ENCODE measurements at places on chromosomes 1 and 21.

- DNase-seq, result no peak
Measured at GRCh38 chr1:180524915-180525714, 22.7 kb upstream of the ACBD6 start.

GRCh38 chr1:212664409-212665199 is 35.0 kb downstream of the BATF3 start:
- DNase-seq, result no peak

GRCh38 chr1:202649553-202650392 is 60.5 kb downstream of the SYT2 start:
- DNase-seq, result no peak

GRCh38 chr1:12371053-12371452 is 141.2 kb downstream of the VPS13D start:
- no peak for DNase-seq

DNA sequence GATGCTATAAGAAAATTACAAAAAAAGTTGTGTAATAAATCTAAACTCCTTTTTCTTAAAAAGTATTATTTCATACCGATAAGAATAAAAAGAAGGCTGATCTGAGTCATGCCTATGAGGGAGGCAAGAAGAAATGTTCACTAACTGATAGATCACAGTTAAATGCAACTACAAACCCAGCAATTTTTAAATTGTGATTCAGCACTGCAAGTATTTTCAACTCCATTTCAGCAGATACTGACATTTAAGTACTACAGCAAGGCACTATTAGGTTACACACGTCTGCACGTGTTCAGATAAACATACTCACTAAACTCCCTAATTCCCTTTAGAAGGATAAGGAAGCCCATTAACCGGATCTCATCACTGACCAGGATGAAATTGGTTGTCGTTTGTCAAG is 213.3 kb upstream of the ZRANB2 start:
- no peak for DNase-seq

GRCh38 chr1:25773441-25774125 is 26.4 kb upstream of the SELENON start:
- DNase-seq, result no peak

GRCh38 chr1:40143891-40144575 is 17.2 kb upstream of the RLF start:
- no peak for DNase-seq

- no peak for DNase-seq
Measured at GRCh38 chr21:41874611-41875010, 4.5 kb downstream of the PRDM15 start.

DNA sequence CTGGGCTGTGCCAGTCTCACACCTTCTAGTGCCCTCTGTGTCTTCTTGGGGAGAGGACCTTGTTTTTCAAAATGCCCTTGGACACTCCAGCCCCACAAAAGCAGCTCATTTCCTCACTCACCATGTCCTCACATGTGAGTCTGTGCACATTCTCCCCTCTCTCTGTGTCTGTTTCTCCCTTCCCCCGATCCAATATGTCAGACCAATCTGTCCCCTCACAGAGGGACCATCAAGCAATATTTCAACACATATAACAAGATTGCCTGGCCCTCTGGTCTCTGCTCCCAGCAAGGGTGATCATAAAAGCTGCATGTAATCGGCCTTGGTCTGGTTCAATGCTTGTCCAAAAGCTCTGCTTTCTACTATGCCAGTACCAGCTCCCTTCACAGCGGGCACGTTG is 261.2 kb downstream of the MATN1 start:
- no peak for DNase-seq

DNA sequence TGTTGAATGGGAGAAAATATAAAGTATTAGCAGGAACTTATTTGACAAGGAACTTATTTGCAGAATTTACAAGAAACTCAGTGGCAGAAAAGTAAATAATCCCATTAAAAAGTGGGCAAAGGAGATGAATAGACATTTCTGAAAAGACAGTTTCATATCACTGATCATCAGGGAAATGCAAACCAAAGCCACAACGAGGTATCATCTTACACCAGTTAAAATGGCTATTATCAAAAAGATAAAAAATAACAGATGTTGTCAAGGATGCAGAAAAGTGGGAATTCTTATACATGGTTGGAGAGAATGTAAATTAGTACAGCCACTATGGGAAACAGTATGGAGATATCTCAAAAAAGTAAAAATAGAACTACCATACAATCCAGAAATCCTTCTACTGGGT is 61.0 kb downstream of the SYT14 start:
- no peak for DNase-seq

DNA sequence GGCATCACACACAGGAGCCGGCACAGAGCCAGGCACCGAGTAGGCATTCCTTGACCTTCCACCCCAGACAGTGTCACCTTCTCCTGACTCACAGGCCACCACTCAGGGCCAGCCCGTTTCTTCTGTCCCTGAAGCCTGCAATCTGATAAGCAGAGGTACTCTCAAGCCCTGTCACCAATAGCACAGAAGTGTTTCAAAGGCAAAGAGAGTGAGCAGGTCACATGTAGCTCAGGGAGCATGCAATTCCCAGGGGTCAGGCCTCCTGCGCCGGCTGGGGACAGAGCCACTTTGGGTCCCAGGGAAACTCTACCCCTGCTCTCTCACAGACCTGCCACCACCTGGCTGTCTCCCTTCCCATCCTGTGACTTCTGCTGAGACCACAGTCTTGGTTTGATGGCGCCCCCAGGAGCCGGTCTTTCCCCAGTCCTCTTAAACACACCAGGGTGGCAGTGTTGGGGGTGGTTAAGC is 13.2 kb downstream of the CAPN9 start:
- no peak for DNase-seq

DNA sequence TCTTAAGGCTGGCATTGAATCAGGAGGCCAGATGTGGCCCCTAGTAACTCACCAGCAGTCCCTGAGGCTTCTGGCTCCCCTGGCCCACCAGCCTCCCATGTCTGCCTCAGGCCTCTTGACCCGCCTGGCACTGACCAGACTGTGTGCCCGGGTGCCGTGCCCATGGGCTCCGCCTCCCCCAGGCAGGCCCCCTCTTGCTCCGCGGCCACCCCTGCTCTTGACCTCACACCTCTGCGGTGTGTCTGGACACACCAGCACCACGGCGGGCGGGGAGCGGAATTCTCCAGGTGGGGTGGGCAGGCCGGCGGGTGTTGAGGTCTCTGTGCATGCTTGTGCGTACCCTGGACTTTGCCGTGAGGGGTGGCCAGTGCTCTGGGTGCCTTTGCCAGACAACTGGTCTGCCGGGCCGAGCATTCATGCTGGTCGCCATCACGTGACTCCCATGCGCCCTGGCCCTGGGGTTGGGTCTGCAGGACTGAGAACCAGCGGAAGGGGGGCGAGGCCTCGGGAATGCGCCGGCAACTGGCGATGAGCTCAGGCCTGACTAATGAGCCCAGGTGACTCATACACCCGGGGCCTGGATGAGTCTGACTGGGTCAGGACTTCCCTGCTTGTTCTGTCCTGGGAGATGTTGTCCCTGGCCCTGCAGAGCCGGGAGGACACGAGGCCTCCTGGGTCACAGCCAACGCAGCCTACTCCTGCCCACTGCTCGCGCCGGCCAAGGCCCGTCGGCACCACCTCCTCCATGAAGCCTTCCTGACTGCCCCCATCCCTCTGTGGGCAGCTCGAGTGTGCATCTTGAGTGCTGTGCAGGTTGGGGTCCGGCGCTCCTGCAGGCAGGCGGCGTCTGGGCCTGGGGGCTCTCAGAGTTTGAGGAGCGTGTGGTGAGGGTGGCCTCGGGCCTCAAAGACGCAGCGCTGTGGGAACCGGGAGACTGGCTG is 22.6 kb downstream of the COL18A1 start:
- peak; percentile 78 for DNase-seq

- no peak for DNase-seq
Measured at GRCh38 chr1:110174961-110175360, 24.7 kb downstream of the SLC6A17 start.

- DNase-seq, result no peak
Measured at GRCh38 chr1:226798427-226799411, 59.6 kb upstream of the ITPKB start.

- no peak for DNase-seq
Measured at GRCh38 chr1:38991638-38992411, 749 bp downstream of the AKIRIN1 start.

GRCh38 chr1:25893116-25893515 is 13.1 kb downstream of the STMN1 start:
- no peak for DNase-seq

GRCh38 chr1:151259351-151259750 is 4.8 kb downstream of the PSMD4 start:
- DNase-seq, result no peak

GRCh38 chr1:202076050-202076511 is 46.6 kb upstream of the GPR37L1 start:
- no peak for DNase-seq

GRCh38 chr1:78672428-78672827 is 22.8 kb downstream of the IFI44 start:
- DNase-seq, result no peak

DNA sequence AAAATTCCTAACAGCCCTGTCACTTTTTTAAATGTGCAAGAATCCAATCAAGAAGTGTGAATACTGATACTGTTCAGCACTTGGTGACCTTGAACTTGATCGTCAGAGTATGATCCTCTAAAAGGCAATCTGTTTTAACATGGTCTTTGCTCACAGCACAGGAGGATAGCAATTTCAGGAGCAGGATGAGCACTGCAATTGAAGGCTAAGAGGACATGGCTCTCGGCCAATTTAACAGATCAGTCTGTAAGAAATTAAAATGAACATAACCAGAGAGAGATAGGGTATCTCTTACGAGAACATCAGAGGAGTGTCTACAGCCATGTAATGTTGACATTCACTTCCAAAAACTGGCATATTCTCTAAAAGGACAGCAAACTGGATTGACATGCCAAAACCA is 243.1 kb downstream of the LTN1 start:
- no peak for DNase-seq

DNA sequence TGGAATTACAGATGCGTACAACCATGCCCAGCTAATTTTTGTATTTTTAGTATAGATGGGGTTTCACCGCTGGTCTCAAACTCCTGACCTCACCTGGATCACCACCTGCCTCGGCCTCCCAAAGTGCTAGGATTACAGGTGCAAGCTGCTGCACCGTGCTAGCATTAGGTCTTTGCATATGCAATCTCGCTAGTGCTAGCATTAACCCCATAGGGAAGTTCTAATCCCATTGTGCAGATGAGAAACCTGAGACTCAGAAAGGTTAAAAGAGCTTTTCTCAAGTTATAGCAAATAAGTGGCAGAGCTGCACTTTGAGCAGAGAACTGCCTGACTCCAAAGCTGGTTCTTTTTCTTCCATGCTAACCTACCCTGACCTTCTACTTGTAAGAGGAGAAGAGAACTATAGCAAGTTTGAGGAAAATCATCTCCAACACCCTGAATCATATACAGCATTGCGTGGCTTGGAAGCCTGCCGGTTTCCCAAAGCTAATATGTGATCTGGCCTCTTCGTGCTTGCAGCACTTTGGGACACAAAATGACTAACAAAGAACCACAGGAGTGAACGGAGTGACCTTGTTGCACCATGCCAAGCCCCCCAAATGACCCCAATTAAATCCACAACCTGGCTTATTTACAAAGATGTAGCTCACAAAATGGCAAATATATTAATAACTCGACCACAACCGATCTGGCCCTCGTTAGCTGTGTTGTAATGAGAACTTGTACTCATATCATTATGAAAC is 185.1 kb downstream of the TM2D1 start:
- no peak for DNase-seq

DNA sequence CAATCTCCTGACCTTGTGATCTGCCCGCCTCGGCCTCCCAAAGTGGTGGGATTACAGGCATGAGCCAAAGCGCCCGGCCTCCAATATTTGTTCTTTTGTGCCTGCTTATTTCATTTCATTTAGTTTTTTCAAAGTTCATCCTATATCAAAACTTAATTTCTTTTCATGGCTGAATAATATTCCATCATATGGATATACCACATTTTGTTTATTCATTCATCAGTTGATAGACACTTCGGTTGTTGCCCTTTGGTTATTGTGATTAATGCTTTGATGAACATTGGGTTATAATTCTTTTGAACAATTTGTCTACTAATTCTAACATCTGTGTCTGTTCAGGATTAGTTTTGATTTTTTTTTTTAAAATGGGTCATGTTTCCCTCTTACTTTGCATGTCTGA is 41.7 kb downstream of the SFPQ start:
- no peak for DNase-seq

DNA sequence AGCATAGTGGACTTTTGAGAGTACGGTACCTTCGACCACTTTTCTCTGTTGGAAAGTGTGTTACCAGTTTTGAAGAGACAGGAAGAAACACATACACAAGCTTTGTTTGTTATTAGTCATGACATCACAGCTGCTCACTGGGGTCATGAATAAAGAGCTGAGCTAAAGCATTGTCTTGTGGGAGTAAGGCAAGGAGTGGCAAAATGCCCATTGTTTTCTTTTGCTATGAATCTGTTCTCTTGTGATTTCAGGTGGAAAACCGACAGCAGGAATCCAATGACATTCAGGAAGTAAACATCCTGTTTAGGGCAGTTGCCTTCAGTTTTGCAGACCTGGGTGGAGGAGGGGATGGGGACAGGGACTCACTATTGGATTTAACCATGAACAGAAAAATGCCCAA is 66.2 kb downstream of the RGL1 start:
- DNase-seq, result no peak

GRCh38 chr21:35738347-35738961 is 321.9 kb downstream of the SETD4 start:
- DNase-seq, result no peak

DNA sequence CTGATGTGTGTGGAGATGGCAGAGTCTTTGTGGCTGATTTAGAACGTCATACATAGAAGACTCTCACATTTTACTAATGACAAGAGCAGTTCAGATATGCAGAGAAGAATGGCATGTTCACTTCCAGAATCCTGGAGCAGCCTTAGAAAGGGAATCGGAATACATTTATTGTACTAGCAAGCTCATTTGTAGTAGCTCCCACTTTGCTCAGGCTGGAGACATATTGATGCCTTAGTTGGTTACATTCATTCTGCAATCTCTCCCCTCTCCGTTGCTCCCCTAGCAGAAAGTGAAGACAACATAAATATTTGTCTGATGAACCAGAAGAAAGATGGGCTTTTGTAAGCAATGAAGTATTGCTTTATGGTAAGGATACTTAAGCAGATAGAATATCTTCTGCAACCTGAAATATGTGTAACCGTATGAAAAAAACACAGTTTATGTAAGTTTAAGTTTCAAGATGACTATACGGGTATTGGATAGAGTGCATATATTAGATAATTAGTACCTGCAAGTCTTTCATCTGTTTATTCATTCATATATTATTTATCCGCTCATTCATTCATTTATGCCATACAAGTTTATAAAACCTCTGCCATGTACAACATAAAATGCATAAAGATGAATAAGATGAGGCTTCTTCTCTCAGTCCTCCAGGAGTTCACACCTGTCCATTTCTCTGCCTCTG is 135.7 kb downstream of the CNIH3 start:
- no peak for DNase-seq

DNA sequence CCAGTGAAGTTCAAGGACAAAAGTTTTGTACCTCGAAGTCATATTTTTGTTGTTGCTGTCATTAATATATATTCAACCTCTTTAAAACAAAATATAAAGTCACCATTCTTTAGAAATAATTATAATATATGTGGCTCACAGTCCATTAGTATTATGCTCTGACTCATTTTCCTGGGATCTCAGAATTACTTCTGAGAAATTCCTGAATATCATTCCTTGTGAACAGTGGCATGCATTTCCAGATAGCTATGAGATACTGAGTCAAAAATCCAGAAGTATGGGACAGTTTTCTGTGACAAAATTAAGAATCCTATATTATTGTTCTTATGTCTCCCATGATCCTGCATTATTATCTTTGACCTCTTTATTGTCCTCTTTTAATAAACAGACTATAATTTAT is 13.8 kb upstream of the RGS21 start:
- no peak for DNase-seq
